ENCODE measurements at places on chromosomes 7 and 10. TPM values are rescaled to one million over a fixed set of nuclear protein-coding genes. Genes with fewer than 3 reads are reported as not detected.

The HOXA3 gene
- total RNA-seq = 5.0 TPM

The VAX1 gene
- not detected for total RNA-seq

The NOS3 gene
- total RNA-seq = 106 TPM

The TAX1BP1 gene
- 146 TPM for total RNA-seq

The ZMIZ1 gene
- total RNA-seq = 129 TPM

The LRGUK gene
- total RNA-seq = 1.1 TPM

The COL26A1 gene
- total RNA-seq = 0.15 TPM

The PON1 gene
- not detected for total RNA-seq

The CHAT gene
- not detected for total RNA-seq

The MYH16 gene
- not detected for total RNA-seq

The SH2D4B gene
- total RNA-seq = 0.46 TPM

The EGFR gene
- total RNA-seq = 15.1 TPM

The AS3MT gene
- total RNA-seq = 11.1 TPM

The ZNF22 gene
- 25.8 TPM for total RNA-seq

The ZNF727 gene
- total RNA-seq = 6.1 TPM

The PNLIPRP1 gene
- total RNA-seq = 0.43 TPM

The PRPS1L1 gene
- total RNA-seq = not detected

The SVIL gene
- 26.2 TPM for total RNA-seq

The TEX47 gene
- not detected for total RNA-seq

The CYP2W1 gene
- total RNA-seq = not detected

The SAP25 gene
- 28.4 TPM for total RNA-seq

The ATP6V0A4 gene
- not detected for total RNA-seq

The ZP3 gene
- 4.2 TPM for total RNA-seq

The CCDC186 gene
- total RNA-seq = 29.4 TPM

The REPIN1 gene
- 110 TPM for total RNA-seq

The OGDHL gene
- total RNA-seq = 0.09 TPM

The SKIDA1 gene
- total RNA-seq = 0.72 TPM

The MRPS33 gene
- total RNA-seq = 31.3 TPM

The SEMA3C gene
- total RNA-seq = 10.6 TPM

The BRAT1 gene
- 34.5 TPM for total RNA-seq

The PNLIPRP3 gene
- not detected for total RNA-seq

The MSS51 gene
- 3.9 TPM for total RNA-seq

The NKX6-2 gene
- total RNA-seq = not detected

The MKI67 gene
- total RNA-seq = 13.4 TPM

The OPN4 gene
- total RNA-seq = not detected

The ASB10 gene
- not detected for total RNA-seq

The IGF2BP3 gene
- total RNA-seq = 2.5 TPM

The PIP gene
- not detected for total RNA-seq

The HOXA6 gene
- 1.4 TPM for total RNA-seq

The RBM20 gene
- total RNA-seq = 0.29 TPM

The ACTL6B gene
- not detected for total RNA-seq

The STAMBPL1 gene
- total RNA-seq = 40.7 TPM

The KAZALD1 gene
- 15.1 TPM for total RNA-seq

The IQCE gene
- total RNA-seq = 12.3 TPM

The WDFY4 gene
- total RNA-seq = 96.8 TPM

The CDC14C gene
- total RNA-seq = not detected

The CTAGE15 gene
- total RNA-seq = not detected

The DIP2C gene
- total RNA-seq = 12.0 TPM

The KIAA1549 gene
- 1.2 TPM for total RNA-seq

The TBATA gene
- total RNA-seq = 0.56 TPM
